Left renal pelvis (tissue), 4 donors: ENCODE measurements at places on chromosomes 12 and 14.

- DNase-seq, result no peak
Measured at GRCh38 chr12:27844366-27845090, 64.5 kb upstream of the MANSC4 start.

DNA sequence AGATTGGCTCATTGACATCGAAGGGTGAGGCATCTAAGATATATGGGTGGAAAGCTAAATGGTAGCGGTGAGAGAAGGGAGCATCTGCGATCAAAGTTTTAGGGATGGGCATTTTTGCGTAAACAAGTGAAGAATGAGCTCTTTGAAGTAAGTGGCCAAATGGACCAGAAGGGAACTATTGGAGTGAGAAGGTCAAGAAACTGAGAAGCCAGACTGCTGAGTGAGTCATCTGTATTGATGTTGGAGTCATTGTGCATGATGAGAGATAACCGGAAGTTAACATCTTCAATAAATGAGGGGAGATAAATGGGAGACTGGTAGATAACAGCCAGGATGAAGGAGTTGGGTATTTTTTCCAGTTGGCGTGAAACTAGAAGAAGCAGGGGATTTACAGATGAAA is 271.9 kb upstream of the PDE3A start:
- no peak for DNase-seq

DNA sequence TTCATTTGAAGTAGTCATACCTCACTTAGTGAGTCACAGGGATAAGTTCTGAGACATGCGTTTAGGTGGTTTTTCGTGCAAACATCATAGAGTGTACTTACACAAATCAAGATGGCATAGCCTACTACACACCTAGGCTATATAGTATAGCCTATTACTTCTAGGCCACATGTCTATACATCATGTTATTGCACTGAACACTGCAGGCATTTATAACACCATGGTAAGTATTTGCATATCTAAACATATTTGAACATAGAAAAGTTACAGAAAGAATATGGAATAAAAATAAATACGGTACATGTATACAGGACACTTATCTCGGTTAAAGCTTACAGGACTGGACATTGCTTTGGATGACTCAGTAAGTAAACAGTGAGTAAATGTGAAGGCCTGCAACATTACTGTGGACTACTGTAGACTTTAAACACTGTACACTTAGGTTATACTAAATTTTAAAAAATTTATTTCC is 670.6 kb downstream of the SLC16A7 start:
- no peak for DNase-seq

GRCh38 chr12:94585626-94586025 is 64.7 kb downstream of the TMCC3 start:
- no peak for DNase-seq

DNA sequence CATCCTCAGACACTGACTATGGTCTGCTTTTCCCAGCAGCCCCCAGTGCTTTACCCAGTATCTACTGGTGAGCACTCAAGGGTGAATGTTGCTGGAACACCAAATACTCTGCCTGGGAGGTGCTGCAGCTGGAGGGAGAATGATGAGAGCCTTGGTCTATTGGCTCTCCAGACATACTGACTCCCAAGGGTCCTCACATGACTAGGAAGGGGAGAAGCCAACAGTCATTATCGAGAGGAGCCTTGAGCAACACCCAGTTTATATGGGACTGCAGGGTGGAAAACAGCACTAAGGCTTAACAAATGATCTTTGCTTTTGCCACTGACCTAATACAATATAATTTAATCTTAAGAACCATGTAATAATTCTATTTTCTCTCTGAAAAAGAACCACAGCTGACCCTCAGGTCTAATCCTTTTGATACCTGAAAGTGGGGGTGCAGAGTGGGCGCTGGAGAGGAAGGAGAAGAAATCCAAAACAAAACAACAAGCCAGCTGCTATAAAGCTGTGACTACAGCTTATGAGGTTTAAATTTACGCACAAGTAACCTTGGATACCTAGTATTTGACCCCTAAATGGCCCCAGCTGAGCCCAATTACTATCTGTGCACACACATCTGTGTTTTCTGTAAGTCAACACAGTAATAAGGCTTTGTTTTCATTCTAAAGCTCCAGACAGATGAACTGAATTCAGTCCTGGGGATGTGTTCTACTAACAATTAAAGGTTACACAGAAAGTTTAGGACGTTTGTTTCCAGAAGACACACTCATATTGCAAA is 107.8 kb upstream of the GRIP1 start:
- no peak for DNase-seq

GRCh38 chr12:55171445-55171844 is 45.2 kb downstream of the OR9K2 start:
- DNase-seq, result no peak

DNA sequence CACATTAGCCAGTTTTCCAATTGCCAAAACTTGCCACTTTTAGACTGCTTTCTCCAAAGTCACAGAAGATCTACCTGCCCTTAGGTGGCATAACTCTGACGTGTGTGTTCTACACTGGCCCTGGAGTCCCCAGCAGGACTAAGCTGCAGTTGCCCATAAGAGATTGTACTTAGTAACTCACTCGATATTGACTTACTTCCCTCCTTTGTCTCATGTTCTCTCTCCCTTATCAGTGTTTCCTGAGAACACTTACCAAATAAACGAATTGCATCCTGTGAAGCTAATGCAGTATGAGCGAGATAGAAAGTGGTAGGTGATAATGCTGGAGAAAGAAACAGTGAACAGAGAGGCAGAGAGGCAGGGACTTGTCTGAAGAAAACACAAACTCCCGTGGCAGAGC is 117.2 kb downstream of the NUAK1 start:
- DNase-seq, result no peak

- DNase-seq, result no peak
Measured at GRCh38 chr14:76426161-76426696, 50.3 kb downstream of the ESRRB start.

DNA sequence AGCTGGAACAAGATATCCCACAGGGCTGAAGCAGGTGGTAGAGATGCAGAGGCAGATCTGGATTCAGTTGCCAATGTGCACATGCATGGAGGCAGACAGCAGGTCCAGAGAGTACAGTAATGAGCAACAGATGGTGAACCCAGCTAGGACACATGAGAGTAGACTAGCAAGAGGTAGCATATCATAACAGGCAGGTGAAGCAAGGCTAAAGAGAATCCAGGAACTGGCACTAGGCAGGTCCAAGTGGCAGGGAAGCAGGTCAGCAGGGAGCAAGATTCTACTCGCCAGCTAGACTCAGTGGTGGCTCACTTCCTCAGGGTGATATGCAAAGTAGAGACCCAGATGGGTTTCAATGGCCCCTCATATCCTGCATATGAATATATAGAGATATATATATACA is 15.3 kb upstream of the MYF6 start:
- no peak for DNase-seq

- no peak for DNase-seq
Measured at GRCh38 chr12:47868041-47868440, 36.8 kb downstream of the VDR start.

- no peak for DNase-seq
Measured at GRCh38 chr14:70602254-70602653, 1.8 kb upstream of the MED6 start.

- DNase-seq, result no peak
Measured at GRCh38 chr12:67562513-67563287, 85.8 kb upstream of the DYRK2 start.

GRCh38 chr14:30966415-30967363 is 58.8 kb upstream of the AP4S1 start:
- DNase-seq, result no peak

DNA sequence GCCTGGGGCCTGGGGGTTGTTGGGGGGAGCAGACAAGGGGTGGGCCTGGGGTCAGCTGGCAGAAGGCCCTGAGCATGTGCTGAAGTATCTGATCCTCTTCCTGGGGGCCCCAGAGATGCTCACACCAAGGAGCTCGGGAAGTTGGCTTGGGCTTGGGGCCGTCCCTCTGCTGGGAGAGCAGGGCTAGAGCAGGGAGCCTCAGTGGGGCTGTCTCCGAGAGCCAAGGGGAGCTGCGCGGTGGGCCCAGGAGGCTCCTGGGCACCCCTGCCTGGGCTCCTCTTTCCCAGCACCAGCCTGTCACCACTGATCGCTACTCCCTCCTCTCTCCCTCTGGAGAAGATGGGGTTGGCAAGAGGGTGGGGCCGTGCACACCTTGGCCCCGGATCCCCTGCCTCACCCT is 28.3 kb downstream of the BEGAIN start:
- no peak for DNase-seq

GRCh38 chr12:90839346-90839745 is 115.6 kb downstream of the CCER1 start:
- no peak for DNase-seq

DNA sequence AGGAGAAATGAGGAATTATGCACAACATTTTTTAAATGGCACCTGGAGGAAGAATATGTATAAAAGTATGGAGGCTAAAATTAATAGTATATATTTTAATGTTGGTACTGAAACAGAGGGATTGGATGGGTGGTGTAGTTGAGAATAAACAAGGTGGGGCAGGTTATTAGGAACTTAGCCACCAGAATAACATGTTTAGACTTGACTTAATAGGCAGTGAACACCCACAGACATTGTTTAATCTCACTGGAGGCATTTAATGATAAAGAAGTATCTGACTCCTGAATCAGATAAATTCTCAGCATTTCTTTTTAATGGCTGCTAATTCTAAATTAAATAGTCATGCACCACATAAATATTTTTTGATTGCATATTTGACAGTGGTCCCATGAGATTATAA is 139.7 kb downstream of the CNTN1 start:
- no peak for DNase-seq

DNA sequence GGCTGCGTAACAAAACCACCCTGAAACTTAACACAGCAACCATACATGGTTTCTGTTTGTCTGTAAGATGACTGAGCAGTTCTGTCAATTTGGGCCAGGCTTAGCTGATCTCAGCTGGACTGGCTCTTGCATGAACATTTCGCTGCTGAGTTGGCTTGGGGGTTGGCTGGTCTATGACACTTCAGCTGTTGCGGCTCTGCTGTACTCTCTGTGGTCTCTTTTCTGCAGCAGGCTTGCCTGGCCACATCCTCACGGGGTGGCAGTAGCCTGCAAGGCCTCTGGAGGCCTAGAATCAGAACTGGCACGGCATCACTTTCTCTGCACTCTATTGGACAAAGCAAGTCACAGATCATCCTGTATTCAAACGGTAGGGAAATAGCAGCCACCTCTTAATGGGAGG is 216.2 kb downstream of the BCL11B start:
- DNase-seq, result no peak

DNA sequence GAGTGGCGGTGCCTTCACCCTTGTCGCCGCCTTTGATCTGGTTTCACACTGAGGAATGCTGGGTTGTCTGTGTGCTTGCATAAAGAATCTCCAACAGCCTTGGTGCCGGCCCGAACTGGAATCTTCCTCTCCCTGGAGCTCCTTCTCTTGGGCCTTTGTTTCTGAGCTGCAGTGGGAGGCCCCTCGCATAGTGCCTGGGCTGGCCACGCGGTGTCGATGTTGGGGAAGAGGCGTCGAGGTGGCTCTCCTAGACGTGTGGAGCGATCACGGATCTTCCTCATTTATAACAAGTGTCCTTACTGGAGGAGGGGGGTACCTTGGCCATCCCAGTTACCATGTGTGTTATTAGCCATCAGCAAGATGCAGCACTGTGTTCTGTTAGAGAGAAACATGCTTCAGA is 60.6 kb downstream of the ADGRD1 start:
- no peak for DNase-seq
